ENCODE measurements at places on chromosomes 11 and 22.

- DNase-seq: peak; percentile 48
Observed at GRCh38 chr11:12893787-12894672, 115.1 kb upstream of the RASSF10 start.

DNA sequence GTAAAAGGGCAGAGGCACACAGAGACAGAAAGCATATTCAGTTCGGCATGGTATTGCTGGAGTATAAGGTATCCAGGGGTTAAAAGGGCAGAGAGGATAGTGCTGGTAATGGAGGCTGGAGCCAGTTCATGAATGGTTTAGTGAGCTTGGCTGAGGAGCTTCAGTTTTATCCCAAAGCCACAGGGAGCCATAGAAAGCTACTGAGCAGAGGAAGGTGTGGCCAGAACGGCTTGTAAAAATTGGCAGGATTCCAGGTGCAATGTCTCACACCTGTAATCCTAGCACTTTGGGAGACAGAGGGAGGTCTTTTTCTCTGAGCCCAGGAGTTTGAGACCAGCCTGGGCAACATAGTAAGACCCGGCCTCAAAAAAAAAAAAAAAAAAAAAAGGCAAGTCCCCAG, 186.1 kb downstream of the MYO18B start:
- no peak for DNase-seq

DNA sequence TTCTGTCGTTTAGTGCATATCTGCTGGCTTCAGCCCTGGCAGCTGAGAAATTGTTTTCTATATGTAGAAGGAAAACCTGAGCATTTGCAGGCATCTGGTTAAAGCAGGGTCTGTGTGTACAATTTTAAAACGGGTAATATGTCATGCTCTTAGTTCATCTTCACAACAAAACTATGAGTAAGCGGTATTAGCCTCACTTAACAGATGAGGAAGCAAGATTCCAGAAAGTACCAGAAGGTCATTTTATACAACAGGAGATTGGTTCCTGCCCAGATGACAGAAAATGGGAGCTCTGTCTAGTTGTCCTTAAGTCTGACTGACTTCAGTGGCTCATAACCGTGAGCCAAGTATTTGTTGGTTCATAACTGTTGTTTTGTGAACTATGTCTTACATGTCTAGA, 1.1 kb downstream of the TIMM10B start:
- no peak for DNase-seq

DNA sequence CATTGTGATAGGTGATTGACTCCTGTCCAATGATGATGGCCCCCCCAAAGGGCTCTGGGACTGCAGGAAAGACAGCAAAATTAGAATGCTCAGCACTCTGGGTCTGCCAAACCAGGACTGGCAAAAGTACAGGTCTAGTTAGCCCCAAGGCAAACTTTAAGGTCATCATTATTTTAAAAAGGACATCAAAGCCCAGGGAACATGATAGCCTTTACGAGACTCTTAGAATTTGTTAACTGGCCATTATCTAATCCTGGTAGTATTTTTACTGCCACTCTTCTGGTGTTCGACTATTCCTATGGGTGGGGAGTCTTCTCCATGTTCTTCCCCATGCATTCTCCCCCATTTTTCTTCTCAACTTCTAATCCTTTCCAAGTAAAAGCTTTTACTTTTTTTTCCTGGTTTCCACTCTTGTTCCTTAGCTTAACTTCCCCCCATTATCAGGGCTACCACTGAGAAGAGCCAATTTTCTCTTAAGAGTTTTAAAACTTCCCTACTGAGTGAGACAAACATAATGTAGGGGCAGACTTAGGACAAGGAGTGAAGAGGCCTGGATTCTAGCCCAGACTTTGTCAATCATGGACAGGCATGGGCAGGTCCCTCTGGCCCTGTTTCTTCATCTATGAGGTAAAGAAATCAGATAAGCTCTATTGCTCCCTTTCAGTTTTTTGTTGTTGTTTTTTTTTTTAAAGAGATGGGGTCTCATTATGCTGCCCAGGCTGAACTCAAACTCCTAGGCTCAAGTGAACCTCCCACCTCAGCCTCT, 7.1 kb downstream of the DDB1 start:
- no peak for DNase-seq

DNA sequence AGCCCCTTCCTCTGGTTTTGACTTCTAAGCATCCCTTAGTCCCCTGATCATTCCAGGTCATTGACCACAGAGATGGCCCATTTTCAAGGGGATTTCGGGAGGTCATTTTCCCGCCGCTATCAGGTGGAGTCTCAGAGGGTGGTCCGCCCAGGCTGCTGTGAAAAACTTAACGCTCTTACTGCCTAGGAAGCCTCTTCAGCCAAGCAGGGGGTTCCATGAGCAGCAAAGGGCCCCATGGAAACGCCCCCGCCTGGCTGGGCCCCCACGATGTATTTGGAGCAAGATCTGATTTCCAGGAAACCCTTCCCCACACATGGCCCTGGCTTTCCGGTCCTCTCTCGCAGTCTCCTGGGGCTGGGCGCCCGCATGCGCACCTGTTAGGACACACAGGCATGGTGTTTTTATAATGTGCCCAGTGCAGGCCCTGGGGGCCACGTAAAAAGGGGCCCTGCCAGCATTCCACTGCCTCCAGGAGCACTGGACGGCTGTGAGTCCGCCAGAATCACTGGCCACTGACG, 32.5 kb downstream of the ANO1 start:
- DNase-seq: no peak

DNA sequence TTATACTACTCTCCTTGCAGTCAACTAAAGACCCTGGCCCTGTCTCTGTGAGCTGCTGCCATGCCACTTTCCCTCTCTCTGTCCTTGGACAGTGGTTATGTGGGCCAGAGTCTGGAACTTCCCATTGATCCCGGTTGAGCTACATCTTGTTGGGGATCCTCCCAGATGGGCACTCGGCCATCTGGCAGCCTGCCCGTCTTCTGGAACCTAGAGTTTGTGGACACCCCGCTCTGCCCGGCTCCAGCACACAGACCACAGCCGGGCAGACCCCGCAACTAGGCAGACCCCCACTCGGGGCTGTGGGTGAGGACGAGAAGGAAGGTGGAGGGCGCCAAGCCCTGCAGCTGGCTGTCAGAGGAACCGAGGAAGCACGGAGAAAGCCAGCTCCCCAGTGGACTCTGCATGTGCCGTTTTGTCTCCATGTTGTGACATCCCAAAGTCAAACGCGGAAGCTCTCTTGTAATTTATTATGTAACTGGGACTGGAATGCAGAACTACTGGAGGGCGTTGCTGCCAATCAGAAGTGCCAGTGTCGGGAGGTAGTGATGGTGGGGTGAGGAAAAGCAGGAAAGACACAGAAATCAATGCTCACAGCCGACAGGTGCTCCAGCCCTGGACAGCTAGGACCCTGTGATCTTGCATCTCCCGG, 207.7 kb downstream of the CEP164 start:
- peak; percentile 15 for DNase-seq

Measured in NCI-H1436 (cell line).